ENCODE measurements at places on chromosomes 2 and 18. TPM values are rescaled to one million over a fixed set of nuclear protein-coding genes. Genes with fewer than 3 reads are reported as not detected.

The LRATD1 gene
- total RNA-seq = 0.25 TPM

The UGT1A3 gene
- not detected for total RNA-seq

The ZSWIM2 gene
- total RNA-seq = not detected

- no peak for DNase-seq
Observed at GRCh38 chr18:34730774-34731173, 20.7 kb downstream of the DTNA start.

- no peak for DNase-seq
Observed at GRCh38 chr18:61608316-61608715, 275.1 kb downstream of the CDH20 start.

- no peak for DNase-seq
Observed at GRCh38 chr2:231548752-231549151, 18.5 kb upstream of the NMUR1 start.
